ENCODE measurements at places on chromosomes 11 and 22. TPM values are rescaled to one million over a fixed set of nuclear protein-coding genes. Genes with fewer than 3 reads are reported as not detected.

NAALADL1 gene
- total RNA-seq: 11.5 TPM

ELFN2 gene
- 1.6 TPM for total RNA-seq

DGCR6 gene
- 6.7 TPM for total RNA-seq

GGTLC3 gene
- not detected for total RNA-seq

MYO18B gene
- total RNA-seq: not detected

ISX gene
- total RNA-seq: not detected

HTR3B gene
- not detected for total RNA-seq
